GM06990 (cell line): ENCODE measurements at places on chromosomes 13 and 19.

DNA sequence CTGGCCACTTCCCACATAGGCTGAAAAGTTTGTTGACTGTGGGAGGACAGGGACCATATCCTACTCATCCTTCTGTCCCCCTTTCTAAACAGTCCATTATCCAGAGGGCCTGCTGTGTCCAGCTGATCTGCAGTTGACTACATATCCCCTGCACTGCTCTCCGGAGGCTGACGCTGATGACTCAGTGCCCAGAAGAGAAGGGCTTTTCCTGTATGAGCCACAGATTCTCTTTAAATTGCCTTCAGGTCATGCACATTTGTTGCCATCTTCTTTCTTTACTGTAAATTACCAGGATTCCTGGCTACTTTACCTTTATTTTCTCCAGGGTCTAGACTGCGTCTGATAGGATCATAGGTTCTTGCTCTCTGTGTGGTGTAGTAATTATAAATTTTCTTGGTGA is 125.2 kb downstream of the LACC1 start:
- DNase-seq: no peak

DNA sequence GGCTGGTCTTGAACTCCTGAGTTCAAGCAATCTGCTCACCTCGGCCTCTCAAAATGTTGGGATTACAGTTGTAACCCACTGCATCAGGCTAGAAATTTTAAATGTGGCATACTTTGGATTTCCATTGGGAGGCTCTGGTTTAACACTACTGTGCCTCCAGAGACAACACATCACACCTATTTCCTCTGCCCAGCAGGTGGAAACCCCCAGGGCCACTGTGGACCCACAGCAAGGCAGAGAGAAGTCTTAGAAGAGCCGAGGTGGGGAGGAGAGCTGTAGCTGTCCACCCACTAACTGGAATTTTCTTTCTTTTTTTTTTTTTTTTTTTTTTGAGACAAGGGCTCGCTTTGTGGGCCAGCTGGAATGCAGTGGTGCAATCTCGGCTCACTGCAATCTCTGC is 39.4 kb downstream of the IER2 start:
- DNase-seq: no peak

- no peak for DNase-seq
Measured at GRCh38 chr19:38252385-38252784, 3.8 kb downstream of the PPP1R14A start.

DNA sequence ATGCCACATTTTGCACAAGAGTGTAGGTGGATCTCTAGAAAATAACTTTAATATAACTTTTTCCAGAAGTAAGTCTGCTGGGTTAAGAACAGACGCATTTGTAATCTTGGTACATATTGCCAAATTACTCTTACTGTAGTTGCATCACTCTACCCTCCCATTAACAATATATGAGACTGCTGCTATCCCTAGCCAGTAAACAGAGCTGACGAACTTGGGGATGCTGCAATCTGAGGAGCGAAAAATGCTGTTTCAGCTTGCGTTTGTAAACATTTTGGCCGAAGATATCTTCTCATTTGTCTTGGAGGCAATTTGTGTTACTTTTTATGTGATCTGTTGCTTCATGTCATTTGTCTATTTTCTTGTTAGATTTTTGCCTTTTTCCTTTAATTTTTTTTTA is 1482.8 kb downstream of the OLFM4 start:
- DNase-seq: no peak

DNA sequence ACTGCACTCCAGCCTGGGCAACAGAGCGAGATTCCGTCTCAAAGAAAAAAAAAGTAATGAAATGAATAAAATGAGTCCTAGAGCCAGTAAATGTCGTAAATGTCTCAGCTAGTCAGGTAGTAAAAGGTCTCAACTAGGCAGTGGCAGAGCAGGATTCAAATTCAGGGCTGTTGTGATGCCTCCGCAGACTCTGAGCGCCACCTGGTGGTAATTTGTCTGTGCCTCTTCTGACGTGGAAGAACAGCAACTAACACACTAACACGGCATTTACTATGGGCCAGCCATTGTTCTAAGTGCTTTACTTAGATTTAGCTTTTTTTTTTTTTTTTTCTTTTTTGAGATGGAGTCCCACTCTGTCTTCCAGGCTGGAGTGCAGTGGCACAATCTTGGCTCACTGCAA is 30.2 kb downstream of the CYP2F1 start:
- DNase-seq: no peak

GRCh38 chr19:46603195-46603637 is 2.1 kb downstream of the CALM3 start:
- no peak for DNase-seq

- DNase-seq: no peak
Measured at GRCh38 chr13:21777813-21778212, 106.9 kb downstream of the FGF9 start.

DNA sequence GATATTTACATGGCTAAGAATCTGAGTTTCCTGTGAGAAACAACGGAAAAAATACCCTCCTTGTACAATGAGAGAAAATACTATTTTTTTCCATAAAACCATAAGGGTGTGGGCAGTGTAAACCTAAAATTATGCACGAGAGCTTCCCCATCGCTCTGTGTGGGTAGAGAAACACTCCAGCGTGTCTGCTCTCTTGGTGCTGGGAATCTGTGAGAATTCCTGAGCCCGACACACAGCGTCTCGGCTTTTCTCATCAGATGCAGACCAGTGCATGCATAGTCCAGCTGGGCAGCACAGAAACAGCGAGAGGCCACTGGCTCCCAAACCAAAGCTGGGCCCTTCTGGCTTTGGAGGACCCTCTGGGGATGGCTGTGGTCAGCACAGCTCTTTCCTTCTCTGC is 12.0 kb downstream of the PLPP2 start:
- no peak for DNase-seq

GRCh38 chr19:18488403-18488723 is 33.5 kb downstream of the ELL start:
- DNase-seq: no peak

DNA sequence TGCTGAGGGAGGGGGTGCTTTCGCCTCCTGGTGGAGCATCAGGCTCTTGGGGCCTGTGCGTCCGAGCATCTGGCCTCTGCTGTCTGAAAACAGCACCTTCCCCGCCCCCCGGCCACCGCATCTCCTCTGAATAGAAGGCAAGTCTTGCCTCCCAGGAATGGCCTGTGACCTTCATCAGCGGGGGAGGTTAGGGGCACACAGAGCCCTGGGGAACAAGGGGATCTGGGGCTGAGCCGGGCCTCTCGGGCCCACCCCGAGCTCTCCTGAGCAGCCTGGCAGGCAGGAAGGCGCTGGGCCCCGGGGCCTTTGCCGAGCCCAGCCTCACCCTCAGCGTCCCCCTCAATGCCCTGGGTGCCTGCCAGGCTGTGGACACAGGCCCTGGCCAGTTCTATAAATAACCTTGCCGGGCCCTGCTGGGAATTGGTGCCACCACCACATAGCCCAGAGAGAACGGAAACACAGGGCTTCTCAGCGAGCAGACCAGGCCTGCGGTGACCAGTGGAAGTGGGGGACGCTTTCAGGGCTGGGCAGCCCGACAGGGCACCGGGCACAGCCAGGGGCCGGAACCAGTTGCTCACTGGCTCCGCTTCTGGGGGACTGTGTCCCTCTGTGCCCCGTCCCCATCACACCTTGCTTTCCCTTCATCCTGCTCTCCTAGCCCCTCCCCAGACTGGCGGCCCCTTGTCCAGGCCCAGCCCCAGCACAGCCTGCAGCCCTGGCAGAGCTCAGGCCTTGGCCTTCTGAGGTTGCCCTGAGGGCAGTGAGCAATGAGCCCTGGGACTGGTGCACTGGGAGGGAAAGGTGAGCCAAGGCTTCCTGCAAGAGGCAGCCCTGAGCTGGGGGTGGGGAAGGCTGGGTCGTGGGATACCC is 9.5 kb downstream of the STK11 start:
- DNase-seq: peak; percentile 6

- DNase-seq: no peak
Measured at GRCh38 chr19:12126707-12127106, 13.4 kb downstream of the ZNF20 start.

GRCh38 chr19:41302624-41303351 is 7.2 kb upstream of the CCDC97 start:
- peak; percentile 77 for DNase-seq
